ENCODE measurements at places on chromosomes 1 and 21. TPM values are rescaled to one million over a fixed set of nuclear protein-coding genes. Genes with fewer than 3 reads are reported as not detected.

GRCh38 chr1:162878000-162878596, 17.1 kb upstream of the CCDC190 start:
- DNase-seq, result no peak

GRCh38 chr1:204268101-204268500, 54.3 kb upstream of the GOLT1A start:
- no peak for DNase-seq

DNA sequence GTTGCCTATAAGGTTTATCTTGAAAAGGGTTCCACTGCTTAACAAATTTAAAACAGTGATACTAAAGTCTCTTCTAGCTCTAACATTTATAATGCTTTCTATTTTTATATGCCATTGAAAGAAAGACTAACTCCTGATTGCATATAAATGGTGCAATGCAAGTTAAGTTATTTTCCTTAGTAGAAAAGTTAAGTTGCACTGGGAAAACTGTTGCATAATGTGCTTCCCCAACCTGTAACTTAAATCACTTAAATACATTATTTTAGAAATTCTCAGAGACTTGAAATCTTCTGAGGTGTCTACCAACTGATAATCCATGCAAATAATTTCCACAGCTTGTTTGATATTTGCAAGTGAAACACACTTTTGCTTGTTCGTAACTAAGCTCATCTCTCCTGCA, 175.0 kb upstream of the HMCN1 start:
- no peak for DNase-seq

DNA sequence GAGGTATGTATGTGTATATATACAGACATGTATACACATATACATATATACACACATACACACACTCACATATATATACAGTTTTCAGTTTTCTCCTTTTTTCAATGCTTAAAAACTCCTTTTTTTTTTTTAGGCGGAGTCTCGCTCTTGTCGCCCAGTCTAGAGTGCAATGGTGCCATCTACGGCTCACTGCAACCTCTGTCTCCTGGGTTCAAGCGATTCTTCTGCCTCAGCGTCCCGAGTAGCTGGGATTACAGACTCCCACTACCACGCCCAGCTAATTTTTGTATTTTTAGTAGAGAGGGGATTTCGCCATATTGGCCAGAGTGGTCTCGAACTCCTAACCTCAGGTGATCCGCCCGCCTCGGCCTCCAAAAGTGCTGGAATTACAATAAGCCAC, 27.0 kb downstream of the STYXL2 start:
- DNase-seq, result no peak

DNA sequence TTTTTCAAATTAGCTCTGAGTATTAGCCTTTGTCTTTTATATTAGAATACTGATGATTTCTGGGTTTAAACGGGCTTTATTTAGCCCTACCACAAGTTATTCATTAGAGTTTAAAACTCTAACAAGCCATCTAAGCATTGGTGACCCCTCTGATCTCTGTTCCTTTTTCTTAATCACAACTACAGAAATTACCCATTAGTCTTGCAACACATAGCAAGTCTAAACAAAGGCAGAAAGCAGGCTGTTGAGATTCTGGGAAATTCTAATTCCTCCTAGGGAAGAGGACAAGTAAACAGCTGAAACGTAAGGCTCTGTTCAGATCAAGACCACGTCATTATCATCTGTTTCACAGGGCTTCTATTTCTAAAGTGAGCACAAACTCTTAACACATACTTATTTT, 491.2 kb upstream of the ZRANB2 start:
- DNase-seq, result no peak

DNA sequence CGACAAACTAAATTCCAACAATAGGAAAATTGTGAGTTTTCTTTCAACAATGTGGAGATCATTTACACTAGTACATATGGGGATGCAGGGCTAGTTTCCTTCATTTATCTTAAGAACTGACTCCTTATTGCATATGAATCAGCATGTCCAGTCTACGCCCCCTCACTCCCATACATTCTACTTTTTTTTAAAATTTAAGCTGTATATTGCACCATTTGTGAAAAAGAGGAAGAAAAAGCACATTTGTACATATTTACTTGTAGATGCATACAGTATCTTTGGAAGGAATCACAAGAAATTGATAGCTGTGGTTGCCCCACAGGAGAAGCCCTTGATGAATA, 15.9 kb downstream of the VPS26C start:
- no peak for DNase-seq

DNA sequence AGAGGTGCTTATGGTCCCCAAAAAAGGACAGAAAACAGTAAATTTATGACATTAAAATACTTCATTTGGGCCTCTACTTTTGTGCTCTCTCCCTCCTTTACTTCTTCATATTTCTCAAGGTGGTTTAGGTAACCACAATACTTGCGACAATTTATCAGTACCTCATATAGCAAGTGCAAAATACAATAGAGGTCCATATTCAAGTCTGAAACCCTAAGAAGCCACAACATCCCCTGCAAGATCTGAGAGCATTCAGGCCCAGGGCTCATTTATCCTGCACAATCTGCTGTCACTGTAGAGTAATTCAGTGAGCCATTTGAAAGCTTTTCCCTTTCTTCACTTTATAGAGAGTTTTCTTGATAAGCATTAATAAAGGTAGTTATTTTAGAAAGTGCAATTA, 24.2 kb upstream of the ATP6V1G3 start:
- no peak for DNase-seq

Gene LAD1
- total RNA-seq, result 2.1 TPM

DNA sequence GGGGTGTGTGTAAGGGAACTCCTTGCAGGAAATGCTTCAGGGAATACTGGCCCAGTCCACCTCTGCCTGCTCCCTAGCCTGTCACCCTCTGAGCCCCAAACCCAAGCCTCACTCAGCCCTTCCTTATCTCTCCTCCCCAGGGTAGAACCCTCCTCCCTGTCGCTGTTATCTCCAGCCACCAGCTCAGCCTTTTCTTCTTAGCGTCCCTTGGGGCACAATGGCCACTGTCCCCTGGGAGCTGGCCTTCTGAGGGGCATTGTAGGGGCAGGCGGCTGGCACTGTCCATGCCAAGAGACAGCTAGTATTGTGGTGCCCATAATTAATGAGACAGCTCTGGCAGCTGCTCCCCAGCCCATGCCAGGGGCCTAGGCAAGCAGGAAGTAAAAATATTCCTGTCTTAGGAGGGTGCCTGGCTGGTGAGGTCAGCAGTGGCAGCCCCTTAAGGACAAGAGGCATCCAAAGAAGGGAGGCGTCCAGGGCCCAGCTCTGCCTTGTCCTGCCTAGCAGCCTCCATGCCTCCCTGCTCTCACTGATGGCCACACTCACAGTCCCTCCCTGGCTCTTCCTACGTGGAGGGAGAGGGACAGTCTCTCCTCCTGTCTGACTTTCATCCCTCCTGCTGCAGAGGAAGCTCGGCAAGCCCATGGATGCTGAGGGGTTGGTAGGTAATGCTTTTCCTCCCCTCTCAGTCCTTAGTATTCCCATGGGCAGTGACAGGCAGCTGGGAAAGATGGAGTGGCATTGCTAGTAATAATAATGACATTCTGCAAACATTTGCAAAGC, 37.5 kb downstream of the KCNQ4 start:
- no peak for DNase-seq

Gene TMEM269
- total RNA-seq, result 0.62 TPM

All from ovary (tissue), 10 donors.